ENCODE measurements at places on chromosomes 1 and 21.

GRCh38 chr1:179202161-179202560 is 27.3 kb downstream of the ABL2 start:
- no peak for DNase-seq

- DNase-seq = no peak
Observed at GRCh38 chr1:7106442-7107108, 321.3 kb downstream of the CAMTA1 start.

DNA sequence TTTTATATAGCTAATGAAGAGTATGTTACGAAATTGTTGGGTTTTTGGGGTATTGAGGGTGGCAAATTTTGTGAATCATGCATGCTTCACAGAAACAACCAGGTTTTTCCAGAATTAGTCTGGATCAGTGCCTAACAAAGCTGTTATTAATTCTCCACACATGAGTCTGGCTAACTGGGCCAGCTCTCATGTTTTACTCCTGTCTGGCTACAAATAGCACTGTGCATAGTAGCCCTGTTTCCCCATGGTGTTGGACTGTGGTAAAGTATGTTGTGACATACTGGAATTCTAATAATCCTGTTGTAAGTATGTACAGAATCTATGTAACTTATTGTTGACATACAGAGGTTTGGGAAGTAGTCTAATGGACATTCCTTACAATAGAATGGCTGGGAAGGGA is 35.8 kb downstream of the S100B start:
- no peak for DNase-seq

- no peak for DNase-seq
Observed at GRCh38 chr1:203217668-203218067, 11.8 kb downstream of the CHIT1 start.

- no peak for DNase-seq
Observed at GRCh38 chr1:56115701-56116100, 463.7 kb downstream of the PLPP3 start.

DNA sequence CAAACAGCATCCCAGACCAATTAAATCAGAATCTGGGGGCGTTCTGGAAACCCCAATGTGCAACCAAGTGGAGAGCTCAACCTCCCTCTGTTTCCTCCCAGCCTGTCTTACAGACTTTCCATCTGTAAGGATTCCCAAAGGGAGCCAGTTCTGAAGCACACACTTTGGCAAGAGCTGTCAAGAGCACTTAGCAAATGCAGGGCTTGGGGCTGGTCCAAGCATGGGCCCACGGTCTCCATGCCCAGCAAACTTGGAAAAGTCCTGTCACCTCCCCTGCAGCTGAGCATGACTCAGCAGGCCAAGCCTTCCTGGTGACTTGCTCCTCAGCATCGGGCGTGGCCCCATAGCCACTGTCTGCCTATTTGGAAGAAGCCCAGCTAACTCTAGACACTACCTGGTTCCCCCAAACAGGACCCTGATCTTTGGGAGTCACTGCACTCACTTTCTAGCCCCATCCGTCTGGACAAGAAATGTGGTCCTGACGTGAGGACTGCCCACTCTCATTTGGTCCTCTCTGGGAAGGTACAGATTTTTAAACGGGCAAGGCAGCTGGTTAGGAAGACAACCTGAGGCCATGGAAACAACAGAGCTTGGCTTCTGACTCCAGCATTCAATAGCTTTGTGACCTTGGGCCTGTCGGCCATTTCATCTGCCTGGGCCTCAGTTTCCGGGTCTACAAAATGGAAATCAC is 16.9 kb downstream of the SLC2A1 start:
- no peak for DNase-seq

GRCh38 chr1:88311265-88311664 is 372.8 kb upstream of the PKN2 start:
- DNase-seq = no peak

DNA sequence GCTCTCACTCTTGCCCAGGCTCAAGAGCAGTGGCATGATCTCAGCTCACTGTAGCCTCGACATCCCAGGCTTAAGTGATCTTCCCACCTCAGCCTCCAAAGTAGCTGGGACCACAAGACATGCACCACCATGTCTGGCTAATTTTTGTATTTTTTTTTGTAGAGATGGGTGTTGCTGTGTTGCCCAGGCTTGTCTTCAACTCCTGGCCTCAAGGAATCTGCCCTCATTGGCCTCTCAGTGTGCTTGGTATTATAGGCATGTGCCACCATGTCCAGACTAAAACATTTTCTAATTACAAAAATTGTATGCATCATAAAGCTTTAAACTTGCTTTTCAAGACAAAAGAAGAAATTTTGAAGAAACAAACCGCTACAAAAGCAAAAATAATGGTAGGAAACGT is 20.1 kb downstream of the CBR1 start:
- DNase-seq = no peak

GRCh38 chr1:89706700-89707012 is 73.7 kb downstream of the LRRC8C start:
- no peak for DNase-seq

GRCh38 chr21:38861056-38861455 is 55.3 kb downstream of the ETS2 start:
- peak; percentile 73 for DNase-seq

DNA sequence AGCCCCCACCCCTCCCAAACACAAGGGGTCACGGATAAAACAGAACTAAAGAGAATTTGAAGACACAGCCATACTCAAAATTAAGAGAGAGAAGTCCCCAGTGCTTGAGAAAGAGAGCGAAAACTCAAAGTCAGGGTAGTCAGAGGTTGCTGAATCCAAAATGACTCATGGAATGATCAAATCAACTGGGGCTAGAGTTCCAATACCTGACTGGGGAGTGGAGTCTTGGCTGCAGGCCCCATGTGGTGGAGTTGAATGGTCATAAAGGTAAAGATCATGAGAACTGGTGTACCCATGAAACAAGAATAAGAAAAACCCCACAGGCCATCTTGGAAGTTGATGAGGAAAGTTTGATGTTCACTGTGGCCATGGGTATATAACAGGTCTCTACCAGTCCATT is 84.5 kb upstream of the LRRN2 start:
- no peak for DNase-seq

GRCh38 chr1:2271211-2271721 is 43.1 kb downstream of the SKI start:
- no peak for DNase-seq

DNA sequence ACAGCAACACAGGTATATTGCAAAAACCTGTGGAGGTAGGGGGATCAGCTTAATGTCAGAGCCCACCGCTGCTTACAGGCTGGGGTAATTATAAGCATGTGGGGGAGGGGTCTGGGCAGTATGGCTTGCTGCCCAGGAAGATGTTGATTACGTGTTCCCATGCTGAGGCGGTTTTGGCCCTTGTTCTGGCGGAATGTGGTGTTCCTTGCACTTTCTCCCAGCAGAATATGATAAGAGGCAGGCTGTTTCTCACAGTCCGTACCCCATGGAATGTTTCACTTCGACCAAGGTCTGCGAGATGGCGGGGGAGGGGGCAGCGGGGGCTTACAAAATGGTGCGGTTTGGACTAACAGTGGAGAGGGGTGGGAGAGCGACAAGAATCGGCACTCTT is 9.8 kb upstream of the HPCAL4 start:
- no peak for DNase-seq

DNA sequence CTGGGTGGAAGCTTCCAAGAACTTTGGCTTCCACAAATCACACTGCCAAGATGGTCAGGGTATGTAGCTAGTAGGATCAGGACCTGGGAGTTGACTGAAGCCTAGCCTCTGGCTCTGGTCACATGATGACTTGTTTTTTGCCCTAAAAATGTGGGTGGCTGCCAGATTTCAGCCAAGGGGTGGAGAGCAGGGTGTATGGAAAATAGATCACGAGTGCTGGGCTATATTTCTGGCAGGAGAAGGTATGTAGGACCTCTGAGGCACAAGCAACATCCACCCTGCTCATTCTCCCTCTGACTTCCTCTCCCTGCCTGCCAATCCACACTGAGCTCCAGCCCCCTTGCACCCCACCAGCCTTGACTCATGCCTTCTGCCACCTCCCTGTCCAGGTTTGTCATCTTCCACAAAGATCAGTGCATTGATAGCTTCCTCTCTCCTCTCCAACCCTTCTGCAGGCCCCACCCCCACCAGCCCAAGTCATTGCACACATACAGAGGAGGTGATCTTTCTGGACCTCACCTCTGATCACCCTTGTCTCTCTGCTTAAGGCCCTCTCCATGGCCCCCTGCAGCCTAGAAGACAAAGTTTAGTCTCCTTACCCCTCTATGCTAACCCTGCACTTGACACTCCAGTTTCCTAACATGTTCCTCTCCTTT is 8.3 kb upstream of the CYP4B1 start:
- DNase-seq = no peak

DNA sequence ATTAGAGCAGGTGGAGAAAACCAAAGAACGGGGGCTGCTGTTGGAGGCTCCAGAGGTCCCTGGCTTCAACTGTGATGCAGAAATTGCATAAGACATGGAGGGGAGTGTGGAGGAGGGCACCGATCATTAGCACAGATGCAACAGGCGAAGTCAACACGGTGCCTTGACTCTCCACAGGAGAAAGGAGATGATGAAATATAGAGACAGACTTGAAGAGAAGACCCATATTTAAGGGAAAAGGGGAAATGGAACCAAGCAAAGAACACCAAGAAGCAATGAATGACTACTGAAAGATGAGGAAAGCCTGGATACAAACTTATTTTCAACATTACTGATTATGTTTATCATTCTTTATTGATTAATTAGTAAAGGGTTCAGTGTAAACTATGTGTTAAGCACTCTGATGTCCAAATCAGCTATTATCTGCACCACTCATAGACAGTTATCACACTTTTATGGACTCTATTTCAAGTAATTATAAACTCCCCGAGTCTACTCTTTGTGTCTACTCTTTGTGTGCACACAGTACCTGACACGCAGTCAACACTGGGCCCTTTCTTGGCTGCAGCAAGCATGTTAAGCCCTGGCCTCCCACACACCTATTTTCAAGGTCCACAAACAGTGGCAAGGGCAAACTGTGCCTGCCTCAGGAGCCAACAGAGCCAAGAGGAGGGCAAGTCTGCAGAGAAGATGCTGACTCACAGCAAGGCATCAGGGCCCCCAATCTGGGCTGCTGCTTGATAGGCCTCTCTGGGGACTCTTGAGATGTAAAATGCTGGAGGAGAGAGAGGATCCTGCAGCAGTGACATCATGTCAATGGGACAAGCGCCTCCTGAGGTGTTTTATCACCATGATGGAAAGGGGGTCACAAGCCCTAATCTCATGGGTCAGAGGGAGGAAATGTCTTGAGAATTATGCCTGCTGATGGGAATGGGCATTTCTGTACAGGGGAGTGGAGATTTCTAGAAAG is 17.6 kb downstream of the PCNX2 start:
- no peak for DNase-seq

- DNase-seq = no peak
Observed at GRCh38 chr1:203065986-203066385, 19.8 kb downstream of the MYOG start.

DNA sequence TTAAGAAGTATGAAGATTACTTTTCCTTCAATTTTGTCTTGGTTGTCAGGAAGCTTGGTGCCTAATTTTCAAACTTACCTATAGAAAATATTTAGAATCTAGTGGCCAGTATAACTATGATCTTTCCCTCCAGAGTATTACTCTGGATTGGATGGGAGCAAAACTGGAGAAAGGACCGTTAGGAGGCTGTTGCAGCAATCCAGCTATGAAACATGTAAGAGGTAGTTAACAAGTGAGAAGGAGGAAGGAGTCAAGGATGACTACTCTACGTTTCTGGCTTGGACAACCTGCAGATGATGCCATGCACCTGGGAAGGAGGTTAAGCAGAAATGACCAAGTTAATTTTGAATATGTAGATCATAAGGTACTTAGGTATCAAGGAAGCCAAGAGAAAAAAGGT is 3.5 kb upstream of the ACP6 start:
- no peak for DNase-seq

DNA sequence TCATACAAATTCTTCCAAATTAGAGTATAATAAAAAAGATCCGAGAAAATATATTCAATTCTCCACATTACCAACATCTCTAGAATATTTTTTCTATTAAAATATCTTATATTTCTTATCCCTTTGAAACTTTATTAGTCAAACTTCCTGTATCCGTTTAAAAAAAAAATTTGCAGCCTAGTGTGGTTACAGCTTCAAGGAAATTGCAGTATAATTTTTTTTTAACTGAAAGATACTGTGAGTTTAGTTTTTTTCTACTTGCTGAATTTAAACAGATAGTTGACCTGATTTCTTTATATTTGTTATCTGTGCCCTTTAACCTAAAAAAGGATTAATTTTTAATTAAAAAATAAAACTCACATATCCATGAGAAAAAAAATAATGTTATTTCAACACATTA is 1.5 kb downstream of the RGS18 start:
- DNase-seq = no peak

DNA sequence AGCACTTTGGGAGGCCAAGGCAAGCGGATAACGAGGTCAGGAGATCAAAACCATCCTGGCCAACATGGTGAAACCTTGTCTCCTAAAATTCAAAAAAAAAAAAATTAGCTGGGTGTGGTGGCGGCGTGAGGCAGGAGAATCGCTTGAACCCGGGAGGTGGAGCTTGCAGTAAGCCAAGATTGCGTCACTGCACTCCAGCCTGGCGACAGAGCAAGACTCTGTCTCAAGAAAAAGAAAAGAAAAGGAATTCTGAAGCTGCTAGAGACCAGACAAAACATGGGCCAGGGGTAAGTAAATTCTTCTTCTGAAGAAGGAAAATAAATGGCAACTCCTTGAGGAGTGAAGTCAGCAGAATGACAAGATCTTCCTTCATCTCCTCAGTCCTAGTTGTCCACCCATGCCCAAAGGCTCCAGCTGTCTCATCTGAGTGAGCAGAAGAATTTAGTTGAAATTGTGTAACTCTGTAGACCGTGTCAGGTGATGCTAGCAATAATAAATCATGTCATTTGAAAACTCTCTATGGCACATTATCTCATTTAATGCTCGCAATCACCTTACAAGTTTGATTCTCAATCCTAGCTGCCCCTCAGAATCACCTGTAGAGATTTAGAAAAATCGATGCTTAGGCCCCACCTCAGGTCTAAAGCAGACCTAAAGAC is 14.3 kb downstream of the PDZK1 start:
- DNase-seq = no peak

- peak; percentile 5 for DNase-seq
Observed at GRCh38 chr1:244397131-244397530, 54.6 kb downstream of the ADSS2 start.

DNA sequence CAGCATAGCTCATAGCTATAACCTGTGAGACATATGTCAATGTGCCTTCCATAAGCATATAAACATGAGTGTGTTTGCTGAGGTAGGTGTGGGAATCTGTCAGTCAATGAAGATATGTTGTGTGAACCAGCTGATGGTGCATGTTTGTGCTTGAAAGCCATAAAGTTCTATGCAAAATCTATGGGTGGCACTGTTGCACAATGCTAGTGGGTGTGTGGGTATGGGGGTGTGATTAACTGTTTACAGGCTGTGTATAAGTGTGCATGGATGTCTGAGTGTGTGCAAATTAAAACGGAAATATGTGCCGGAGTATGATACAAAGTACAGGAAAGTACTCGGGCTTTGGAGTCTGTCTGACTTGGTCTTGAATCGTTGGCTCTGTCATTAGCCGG is 1.0 kb upstream of the ATP2B4 start:
- no peak for DNase-seq

GRCh38 chr1:223765036-223765718 is 52.8 kb downstream of the CAPN2 start:
- no peak for DNase-seq

- DNase-seq = no peak
Observed at GRCh38 chr1:41416552-41417334, 55.5 kb downstream of the FOXO6 start.
